ENCODE measurements at places on chromosomes 6 and 20. TPM values are rescaled to one million over a fixed set of nuclear protein-coding genes. Genes with fewer than 3 reads are reported as not detected.

DNA sequence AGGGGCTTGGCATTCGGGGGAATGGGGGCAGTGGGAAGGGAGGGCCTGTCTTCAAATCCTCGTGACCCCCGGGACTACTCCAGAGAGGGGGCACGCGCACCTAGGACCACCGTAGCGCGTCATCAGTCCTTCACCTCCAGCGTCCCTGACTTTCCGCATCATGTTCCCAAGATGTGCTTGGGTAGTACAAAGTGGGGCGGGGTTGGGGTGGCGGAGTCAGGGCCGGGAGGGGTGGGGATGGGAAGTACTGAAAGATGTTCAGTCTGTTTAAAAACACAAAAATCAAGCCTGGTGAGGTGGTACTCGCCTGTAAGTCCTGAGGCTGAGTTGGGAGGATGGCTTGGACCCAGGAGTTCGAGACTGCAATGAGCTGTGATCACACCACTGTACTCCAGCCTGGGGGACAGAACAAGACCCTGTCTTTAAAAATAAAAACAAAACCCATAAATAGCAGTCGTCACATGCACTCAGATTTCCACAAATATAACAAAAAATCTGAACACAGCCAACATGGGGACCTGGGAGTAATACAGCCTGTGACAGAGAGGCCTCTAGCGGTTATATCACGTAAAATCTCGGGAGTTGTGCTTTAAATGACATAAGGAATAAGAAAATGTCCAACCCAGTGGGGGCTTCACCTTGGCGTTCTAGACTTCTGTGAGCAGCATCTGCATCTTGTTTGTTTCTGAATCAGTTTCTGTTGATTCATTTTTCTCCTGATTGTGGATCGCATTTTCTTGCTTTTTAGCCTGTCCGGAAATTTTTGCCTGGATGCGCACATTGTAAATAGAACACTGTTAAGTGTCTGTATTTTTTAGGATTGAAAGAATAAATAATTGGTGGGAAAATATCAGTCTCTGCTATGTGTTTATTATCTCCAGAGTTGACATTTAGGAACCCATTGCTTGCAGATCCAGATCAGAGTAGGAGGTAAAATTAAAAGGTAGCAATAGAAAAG lies 698 bp upstream of the LRP11 start:
- DNase-seq = no peak

- DNase-seq = no peak
Measured at GRCh38 chr6:17470202-17470937, 77.0 kb downstream of the CAP2 start.

TINAG gene
- polyA plus RNA-seq = 0.15 TPM

DNA sequence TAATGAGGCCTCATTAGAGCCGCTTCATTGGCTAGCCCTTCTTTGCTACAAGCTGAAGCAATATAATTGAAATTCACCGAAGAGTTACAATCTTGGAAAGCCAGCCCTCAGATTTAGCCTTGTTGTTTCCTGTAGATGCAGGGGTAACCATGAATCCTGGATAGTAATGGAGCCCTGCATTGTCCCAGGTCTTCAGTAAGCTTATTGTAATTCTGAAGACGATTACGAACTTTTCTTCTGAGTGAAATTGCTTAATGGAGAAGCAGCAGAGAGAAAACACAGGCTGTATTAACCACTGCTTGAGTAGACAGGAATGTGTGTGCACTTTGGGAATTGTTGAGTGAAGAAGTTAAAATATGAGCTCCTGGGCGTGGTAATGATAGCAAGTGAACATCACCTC lies 26.3 kb upstream of the NAA20 start:
- DNase-seq = no peak

DNA sequence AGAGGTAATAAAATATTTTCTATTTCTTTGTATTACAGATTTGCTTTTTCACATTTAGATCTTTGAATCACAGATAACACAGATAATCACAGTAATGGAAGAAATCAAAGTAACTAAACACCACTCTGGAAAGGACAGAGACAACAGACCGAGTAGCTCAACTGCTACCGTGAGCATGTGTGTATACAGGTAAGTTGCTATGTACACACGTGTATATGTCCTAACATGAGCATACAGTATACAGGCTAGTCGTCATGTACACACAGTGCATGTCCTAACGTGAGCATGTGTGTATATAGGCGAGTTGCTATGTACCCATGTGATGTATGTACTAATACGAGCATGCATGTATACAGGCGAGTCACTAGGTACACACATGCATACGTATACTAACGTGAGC lies 379.0 kb downstream of the THBS2 start:
- DNase-seq = no peak

- DNase-seq = no peak
Measured at GRCh38 chr20:40960101-40960500, 68.5 kb upstream of the TOP1 start.

- no peak for DNase-seq
Measured at GRCh38 chr6:152858141-152858540, 107.5 kb downstream of the VIP start.

DNA sequence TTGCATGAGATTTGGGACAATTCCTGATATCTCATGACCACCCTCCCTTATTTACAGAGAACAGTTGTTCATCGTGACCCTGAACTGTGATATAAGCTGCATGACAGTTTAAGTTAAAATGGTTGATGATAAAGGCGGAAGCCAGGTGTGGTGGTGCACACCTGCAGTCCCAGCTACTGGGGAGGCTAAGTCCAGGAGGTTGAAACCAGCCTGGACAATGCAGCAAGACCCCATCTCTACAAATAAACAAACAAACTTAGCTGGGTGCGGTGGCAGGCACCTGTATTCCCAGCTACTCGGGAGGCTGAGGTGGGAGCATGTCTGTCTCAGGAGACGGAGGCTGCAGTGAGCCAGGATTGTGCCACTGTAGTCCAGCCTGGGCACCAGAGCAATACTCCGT lies 24.1 kb downstream of the COL20A1 start:
- DNase-seq = no peak

Data from heart left ventricle (tissue), 16 donors.